CD4-positive, CD25-positive, alpha-beta regulatory T cell (primary cell): ENCODE measurements at places on chromosomes 6 and 20.
A peak's percentile ranks its signal among the peaks of the same experiment; 100 is the strongest.

DNA sequence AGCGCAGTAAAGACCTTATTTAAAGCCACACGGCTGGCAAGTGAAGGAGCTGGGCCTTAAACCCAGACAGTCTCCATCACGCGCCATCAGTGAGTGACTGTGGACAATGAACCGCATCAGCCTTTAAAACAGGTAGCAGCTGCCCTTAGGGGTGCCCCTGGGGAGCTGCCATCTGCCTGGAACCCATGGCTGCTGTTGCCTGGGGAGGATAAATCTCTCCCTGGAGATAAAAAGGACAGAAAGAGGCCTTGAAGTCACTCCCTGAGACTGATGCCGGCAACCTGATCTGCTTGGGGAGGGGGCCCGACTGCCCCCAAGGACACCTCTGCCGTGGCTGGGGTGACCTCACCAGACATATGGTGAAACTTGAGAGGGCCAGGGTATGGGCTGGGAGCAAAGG, 73.5 kb downstream of the PREX1 start:
- no peak for DNase-seq

GRCh38 chr6:112037783-112038216, 16.1 kb upstream of the CCN6 start:
- DNase-seq: no peak

DNA sequence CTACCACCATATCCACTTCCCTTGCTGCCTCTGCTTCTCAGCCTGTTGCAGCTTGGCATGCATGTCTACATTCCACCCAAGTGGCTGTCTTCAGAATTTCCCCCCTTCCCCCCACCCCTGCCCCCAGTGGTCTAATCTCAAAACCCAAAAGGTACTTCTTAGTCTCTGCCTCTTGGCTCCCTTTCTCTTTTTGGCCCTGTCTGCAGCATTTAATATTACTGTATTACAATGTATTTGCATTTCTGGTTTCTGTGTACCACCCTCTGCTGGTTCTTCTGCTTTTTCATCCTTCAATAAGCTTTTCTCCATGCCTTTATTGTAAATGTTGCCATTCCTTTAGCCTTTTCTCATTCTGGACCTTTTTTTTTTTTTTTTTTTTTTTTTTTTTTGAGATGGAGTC, 43.0 kb downstream of the RPRD1B start:
- no peak for DNase-seq

DNA sequence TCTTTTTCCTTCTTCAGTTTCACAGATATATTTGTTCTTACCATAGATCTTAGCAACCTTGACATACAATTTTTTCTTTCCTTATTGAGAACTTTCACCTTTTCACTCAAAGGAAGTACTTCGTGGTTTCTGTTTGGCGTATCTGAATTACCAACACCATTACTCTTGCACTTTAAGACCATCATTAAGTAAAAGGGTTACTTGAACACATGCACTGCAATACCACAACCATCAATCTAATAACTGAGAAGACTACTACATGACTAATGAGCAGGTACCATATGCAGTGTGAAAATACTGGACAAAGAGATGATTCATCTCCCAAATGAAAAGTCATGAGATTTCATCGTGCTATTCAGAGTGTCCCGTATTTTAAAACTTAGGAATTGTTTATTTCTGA, 21.7 kb upstream of the SENP6 start:
- DNase-seq: no peak

GRCh38 chr6:391559-392440, at the start of gene IRF4:
Gene IRF4, plus strand, starts transcription at chr6:391752. Its CDS starts 1,401 bp downstream, at chr6:393153.
- DNase-seq: peak; percentile 77

DNA sequence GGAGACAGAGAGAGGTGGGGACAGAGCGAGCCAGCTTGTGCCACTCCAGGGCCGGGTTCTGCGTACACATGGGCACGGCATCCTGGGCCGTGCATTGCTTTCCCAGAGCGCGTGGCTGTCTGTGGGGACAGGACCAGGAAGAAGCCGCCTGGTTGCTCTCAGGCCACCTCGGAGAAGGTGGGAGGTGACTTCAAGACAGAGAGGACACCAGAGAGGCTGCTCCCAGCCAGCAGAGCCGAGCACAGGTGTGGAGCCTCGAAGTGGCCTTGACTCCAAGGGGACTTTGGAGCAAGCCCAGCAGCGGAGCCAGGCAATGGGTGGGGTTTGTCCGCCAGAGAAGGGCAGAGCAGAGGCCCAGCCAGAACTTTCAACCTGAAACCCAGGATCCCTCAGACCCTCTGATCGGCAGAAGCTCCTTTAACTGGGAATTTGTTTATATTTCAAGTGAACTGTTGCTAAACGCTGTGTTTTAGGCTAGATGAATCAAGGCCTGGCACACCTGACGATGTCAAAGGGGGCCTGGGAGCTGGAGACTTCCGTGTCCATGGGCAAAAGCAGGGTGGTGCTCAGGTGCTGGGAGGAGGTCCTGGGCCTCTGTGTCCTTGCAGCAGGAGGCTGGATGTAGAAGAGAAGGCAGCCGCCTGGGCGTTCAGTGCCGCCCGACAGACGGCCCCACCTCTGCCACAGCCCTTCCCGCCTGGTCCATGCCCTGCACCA, 262.1 kb downstream of the DLL1 start:
- DNase-seq: no peak

- no peak for DNase-seq
These were observed 213.4 kb downstream of the PACRG start for GRCh38 chr6:162941128-162941527.

- no peak for DNase-seq
These were observed 5.4 kb downstream of the CTNNBL1 start for GRCh38 chr20:37699202-37699601.

- DNase-seq: no peak
These were observed 35.9 kb downstream of the BEND3 start for GRCh38 chr6:107079429-107079828.

DNA sequence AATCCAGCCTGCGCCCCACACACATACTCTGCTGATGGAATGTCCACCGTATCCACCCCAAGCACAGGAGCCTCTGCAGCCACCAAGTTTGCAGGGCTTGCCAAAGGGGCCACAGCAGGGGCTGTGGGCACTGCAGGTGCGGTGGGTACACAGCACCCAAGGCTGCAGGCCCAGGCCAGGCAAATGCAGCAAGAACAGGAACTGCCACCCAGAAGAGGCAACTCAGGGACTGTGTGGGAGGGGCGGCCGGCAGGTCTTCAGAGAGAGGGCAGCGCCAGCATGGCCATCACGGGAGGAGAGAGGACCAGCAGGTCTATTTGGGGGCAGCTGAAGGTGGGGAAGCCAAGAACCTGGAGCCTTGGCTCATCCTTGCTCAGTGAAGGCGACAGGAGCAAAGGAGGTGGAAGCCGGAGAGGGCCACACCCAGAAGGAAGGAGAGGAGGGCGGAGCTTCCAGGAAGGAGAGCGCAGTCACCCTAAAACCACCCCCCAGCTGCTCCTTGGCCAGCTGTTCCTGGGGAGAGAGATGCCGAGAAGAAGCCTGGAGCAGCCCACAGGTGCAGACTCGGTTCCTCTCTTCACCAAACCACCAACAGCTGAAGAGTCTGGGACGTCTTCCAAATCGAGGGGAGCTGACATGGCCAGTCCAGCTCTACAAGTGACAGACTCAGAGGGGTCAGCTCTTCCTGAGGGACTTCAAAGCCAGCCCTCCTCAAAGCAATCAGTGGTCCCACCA, 265.1 kb upstream of the CDYL start:
- no peak for DNase-seq

DNA sequence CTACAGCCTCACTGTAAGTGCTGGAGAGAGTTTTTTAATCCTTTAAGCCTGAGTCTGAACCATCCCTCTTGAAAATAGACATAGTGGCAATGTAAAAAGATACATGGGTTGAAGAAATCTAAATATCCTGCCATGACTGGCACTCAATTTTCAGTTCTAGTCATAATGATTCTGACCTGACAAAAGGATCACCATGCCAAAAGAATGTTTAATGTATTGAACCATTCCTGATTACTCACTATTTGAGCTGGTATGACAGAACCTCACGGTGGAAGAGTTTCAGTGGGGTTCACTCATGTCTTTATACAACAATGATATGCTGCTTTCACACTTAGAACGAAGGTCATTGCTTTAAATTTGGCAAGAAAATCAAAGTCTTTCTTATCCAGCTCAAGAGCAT, 93.4 kb downstream of the HIVEP2 start:
- no peak for DNase-seq
